T47D (cell line): ENCODE measurements at places on chromosomes 5 and 9.

DNA sequence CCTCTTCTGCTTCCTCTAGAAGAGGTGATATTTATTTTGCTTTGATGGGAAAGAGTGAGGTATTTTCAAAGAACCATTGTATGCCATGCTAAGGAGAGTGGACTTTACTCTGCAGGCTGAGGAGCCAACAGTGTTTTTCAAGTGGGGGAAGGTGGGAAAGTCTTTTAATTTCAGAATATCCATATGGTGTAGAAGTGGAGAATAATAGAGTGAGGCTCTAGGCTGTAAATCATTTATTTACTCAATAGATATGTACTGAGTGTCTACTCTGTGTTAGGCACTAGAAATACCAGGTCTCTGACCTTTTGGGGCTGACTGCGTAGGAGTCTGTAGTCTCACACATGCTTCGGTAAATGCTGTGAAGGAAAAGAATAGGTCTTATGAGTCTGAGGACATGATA is 30.7 kb upstream of the TENT2 start:
- no peak for DNase-seq

- DNase-seq, result no peak
Measured at GRCh38 chr5:168319774-168320173, 28.3 kb downstream of the WWC1 start.

GRCh38 chr9:35731415-35732184 is 395 bp downstream of the TLN1 start:
- no peak for DNase-seq

DNA sequence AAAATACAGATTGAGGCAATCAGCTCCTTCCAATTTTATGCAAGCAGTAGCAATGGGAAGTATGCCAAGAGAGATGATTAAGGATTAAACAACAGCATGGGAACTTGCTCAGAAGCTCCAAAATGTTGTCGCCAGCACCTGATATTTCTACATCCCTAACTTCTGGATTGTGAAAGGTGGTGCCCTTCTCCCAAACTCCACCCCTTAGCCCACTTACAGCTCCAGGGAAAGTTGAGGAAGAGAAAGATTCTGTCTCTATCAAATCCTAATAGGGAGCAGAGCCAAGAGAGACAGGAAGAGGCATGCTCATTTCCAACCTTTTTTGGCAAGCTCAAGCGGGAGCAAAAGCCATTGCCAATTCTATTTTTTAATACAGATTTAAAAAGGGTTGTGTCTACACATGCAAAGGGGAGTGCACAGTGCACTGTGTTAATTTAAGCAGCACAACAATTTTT is 92.4 kb upstream of the NR3C1 start:
- no peak for DNase-seq

DNA sequence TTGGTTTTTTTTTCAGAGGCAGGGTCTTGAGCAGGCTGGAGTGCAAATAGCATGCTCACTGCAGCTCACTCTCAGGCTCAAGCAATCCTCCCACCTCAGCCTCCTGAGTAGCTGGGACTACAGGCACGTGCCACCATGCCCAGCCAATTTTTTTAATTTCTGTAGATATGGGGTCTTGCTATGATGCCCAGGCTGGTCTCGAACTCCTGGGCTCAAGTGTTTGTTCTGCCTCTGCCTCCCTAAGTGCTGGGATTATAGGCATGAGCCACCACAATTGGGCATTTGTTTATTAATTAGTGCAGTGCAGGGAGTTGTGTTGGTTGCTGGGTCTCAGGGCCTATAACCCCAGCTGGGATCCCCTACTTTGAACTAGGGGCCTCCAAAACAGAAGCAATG is 47.0 kb downstream of the CXXC5 start:
- no peak for DNase-seq

- no peak for DNase-seq
Measured at GRCh38 chr5:10265245-10266109, 15.4 kb downstream of the CCT5 start.

- DNase-seq, result no peak
Measured at GRCh38 chr9:82732928-82733327, 330.0 kb downstream of the RASEF start.

DNA sequence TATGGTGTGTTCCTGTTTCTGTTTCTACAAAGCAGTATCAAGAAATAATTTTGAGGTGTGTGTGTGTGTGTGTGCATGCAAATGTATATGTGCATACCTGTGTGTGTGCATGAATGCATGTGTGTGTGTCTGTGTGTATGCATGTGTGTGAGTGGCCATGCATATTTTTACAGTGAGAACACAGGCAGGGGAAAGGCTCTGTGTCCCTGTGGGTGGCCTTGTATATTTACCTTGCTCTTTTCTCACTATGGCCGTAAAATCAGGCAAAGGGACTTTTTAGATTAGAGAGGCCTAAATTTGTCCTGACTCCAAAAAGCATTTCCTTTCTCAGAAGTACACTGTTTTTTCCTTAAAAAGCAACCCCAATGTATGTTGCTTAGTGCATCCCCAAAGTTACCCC is 293.4 kb downstream of the MARCHF11 start:
- DNase-seq, result no peak

- DNase-seq, result no peak
Measured at GRCh38 chr5:145743396-145744061, 91.6 kb downstream of the PRELID2 start.

DNA sequence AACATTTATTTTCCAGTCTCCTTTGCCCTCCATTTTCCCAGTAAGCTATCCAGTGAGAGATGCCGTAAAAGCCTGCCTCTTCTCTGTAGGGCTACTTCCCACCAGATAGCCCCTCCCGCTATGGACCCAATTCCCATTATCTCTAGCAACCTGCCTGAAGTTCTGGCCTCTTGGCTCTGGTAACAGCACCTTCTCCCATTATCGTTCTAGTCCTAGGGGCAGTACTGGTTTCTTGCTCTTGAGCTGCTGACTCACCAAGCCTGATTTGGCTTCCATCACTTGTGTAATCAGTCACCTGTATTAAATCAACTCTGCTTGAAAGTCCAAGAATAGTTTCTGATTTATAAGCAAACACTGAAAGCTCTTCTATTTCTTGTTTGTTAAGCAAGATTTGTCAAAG is 42.8 kb upstream of the PARP8 start:
- no peak for DNase-seq

- no peak for DNase-seq
Measured at GRCh38 chr5:134592141-134592746, 40.4 kb downstream of the SAR1B start.

DNA sequence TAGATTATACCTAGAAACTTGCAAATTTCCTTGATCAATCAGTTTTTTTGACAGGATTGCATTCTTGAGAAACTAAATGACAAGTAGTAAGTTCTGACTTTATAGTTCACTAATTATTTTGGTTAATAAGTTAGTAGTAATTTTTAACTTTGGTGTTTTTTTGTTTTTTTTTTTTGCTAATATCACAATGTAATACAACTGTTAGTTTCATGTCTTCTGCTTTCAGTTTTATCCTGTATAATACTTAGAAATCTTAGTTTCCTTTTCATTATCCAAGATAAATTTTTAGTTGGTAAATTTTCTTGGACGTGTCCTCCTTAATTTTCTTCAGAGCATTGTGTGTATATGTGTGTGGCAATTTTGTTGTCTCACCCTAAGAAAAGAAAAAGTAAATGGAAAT is 57.8 kb downstream of the CWC27 start:
- no peak for DNase-seq

GRCh38 chr5:118611332-118611945 is 376.9 kb downstream of the DTWD2 start:
- DNase-seq, result peak; percentile 76

- DNase-seq, result no peak
Measured at GRCh38 chr9:75891277-75891741, 836 bp downstream of the PCSK5 start.

GRCh38 chr9:105254226-105254625 is 9.8 kb downstream of the SLC44A1 start:
- DNase-seq, result no peak

GRCh38 chr5:100550531-100551051 is 15.4 kb downstream of the FAM174A start:
- no peak for DNase-seq

GRCh38 chr5:138967791-138968448 is 92.8 kb upstream of the LRRTM2 start:
- no peak for DNase-seq
